ENCODE measurements at places on chromosomes 11 and 22. TPM values are rescaled to one million over a fixed set of nuclear protein-coding genes. Genes with fewer than 3 reads are reported as not detected.

Gene C11orf91
- 2.0 TPM for total RNA-seq

DNA sequence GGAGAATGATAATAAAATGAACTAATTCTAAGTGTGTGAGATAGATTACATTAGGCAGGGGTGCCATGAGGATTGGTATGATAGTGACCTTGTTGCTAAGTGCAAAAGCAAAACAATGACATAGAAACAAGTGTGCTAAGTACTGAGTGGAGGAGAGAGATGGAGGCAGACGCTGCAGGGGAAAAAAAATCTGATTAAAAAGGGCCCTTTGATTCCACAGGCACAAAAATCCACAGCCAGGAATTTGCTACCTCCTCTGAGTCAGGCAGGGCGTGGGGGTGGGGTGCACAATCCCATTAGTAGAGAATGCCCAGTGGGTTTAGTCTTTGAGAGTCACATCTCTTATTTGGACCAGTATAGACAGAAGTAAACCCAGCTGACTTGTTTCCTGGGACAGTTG, at the start of gene CNTF:
Gene CNTF, plus strand, starts transcription at position 322 of the 400 bp plus-strand sequence. CDS start 88 bp downstream, outside the sequence.
- no peak for DNase-seq

GRCh38 chr11:127996825-127997224, 590.5 kb downstream of the ETS1 start:
- DNase-seq: no peak

Gene NLRP14
- total RNA-seq: not detected

GRCh38 chr11:73226297-73227006, 8.4 kb downstream of the P2RY2 start:
- DNase-seq: no peak

DNA sequence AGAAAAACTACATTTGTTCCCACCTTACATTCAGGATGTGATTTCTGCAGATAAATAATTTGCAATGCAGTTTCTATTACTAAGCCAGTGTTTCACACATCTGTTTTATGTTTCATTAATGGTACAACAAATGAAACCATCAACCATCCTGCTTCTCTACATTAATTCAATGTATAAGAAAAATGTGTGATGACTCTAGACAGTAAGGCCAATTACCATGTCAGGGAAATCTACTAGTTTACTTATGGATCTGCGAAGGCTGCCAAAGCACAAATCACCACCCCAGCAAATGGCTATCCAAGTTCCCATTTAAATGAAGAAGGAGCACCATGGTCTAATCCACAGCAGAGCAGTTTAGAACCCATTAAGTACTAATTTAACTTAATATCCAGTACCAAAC, 50.1 kb upstream of the NCAM1 start:
- no peak for DNase-seq

DNA sequence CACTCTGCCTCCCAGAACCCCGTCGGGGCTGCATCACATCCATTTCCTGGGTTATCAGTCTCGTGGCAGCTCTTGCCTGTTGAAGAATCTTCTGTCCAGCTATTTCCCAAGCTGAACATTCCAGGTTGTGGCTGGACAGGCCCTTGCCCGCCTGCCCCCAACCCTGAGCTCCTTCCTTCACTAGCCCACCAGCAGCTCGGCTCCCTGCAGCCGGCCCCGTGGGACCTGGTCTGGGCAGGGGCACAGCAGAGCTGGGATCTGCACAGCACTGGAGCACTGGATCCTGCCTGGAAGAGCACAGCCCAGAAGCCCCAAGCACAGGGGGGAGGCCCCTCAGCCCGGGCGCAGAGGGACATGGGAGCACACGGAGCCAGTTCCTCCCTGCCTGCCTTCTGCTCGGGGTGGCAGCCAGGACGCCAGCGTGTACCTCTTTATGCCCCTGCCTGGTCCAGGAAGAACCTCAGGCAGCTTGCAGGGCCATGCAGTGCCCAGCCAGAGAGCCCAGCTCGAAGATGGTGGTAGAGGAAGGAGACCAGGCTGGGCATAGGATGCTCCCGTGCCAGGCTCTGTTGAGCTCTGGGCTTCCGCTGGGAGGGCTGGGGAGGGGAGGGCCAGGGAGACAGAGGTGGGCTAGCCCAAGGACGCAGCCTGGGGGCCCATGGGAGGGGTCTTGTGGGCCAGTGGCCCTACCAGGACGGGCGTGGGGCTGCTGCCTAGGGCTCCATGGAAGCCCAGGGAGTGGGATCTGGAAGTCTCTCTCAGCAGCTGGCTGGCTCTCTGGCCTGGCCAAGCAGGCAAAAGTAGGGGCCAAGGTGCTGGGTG, 16.6 kb upstream of the GNB1L start:
- no peak for DNase-seq

Gene CEP126
- total RNA-seq: 0.58 TPM

DNA sequence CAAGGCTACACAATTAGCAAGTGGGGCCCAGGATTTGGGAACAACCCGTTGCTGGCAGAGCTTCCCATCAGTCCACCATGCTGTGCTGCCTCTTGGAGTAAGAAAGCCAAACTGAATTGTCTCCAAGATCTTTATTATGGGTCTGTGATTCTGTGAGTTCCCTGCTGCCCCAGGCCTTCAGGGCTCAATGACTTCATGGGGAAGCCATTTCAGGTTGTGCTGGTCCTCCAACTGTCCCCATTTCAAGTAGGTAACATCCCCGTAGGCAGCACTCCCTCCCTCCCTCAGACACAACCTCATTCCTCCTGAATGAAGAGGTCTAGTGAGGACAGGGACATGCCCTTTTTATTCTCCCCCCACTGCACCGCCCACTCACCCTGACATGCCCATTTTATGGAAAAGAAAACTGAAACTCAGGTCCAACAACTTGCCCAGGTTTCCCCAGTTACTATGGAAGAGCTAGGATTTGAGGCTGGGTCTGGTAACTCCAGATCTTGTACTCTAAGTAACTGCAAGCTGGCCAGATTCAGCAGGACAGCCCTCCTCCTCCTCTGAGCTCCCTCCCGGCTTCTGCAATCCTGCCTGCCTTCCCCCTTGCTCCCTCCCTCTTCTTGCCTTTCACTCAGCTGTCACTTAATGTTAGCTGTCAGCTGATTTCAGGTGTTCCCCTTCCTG, 8.2 kb upstream of the YWHAH start:
- DNase-seq: no peak

DNA sequence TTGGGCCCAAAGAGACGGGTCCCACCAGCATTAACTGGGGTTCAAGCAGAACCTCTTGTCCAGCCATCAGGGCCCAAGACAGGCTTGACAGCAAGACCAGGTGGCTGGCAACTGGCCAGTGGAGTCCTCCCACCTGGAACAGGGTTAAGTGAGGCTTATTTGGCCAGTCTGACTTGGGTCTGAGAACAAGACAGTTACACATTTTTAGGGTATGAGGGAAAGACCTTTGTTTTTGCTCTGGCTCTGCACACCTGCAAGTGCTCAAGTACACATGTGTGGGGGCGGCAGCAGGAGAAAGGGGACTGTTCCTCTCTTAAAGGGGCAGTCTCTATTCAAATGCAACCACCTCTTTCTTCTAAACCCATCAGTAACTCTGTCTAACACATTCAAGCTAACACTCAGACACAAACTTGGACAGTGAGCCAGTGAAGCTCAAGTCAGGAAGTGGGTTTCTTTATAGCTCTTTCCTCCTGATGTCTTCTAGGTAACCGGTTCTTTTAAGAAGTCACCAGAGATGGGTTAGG, 116.2 kb downstream of the ETS1 start:
- no peak for DNase-seq

- DNase-seq: no peak
These were observed 739 bp downstream of the ZMAT5 start for GRCh38 chr22:29765905-29766631.

- DNase-seq: no peak
These were observed 8.7 kb downstream of the PTH start for GRCh38 chr11:13486926-13487660.

Gene DEPDC7
- 2.0 TPM for total RNA-seq

DNA sequence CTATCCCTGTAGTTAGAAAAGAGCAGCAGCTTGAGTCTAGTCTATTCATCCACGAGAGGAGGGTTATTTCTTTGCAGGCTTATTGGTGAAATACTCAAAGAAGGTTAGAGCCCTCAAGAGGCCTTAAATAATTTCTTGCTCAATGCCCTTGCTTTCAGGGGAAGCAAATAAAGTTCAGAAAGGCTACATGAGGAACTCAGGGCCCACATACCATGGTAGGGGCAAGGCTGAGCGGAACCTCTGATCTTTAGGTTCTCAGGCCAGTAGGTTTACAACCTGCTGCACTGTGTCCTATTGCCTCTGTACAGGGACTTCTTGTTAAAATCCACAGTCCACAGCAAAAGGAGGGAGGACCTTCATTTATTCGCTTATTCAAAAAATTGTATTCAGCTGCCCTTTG, 101.7 kb downstream of the ADAMTS15 start:
- DNase-seq: no peak

Gene BDNF
- 1.6 TPM for total RNA-seq

Gene TAGLN
- 467 TPM for total RNA-seq

Gene APOBEC3G
- total RNA-seq: 10.2 TPM

DNA sequence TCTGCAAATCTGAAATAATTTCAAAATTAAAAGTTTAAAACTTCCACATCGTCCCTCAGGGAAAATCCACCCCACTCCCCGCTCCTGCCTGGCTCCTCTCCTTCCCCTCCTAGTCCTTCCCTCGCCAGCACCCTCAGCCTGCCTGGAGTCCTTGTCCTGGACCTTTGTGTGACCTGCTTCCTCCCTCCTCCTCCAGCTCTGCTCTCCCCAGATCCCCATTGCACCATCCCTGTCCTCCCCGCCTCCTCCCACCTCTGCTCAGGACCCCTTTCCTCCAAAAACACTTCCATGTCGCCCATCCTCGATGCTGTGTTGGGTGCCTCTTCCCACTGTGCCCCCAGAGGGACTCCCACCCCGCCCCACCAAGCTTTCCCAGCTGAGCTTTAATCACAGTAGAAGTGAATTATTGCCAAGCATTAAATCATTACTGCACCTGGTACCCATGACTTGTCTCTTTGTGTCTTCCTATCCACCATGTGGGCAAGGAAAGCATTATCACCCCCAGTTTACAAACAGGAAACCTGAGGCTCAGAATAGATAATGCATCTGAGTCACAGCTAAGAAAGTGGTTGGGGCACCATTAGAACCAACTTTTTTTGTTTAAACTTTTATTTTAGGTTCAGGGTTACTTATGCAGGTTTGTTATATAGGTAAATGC, 2.4 kb upstream of the ZP1 start:
- no peak for DNase-seq

GRCh38 chr11:122931510-122931909, 49.0 kb downstream of the JHY start:
- DNase-seq: no peak

Data from glomerular endothelial cell (primary cell).